EH (cell line): ENCODE measurements at places on chromosomes 13 and 19.

DNA sequence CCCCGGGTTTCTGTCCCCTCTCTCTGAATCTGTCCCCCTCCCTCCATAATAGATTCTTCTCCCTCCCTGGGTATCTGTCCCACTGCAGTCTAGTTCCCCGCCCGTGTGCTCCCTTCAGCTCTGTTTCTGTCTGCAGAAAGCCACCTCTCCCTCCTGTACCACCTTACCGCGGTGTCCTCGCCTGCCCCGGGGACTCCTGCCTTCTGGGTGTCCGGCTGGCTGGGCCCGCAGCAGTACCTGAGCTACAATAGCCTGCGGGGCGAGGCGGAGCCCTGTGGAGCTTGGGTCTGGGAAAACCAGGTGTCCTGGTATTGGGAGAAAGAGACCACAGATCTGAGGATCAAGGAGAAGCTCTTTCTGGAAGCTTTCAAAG is 1.3 kb downstream of the FCGRT start:
- no peak for DNase-seq

DNA sequence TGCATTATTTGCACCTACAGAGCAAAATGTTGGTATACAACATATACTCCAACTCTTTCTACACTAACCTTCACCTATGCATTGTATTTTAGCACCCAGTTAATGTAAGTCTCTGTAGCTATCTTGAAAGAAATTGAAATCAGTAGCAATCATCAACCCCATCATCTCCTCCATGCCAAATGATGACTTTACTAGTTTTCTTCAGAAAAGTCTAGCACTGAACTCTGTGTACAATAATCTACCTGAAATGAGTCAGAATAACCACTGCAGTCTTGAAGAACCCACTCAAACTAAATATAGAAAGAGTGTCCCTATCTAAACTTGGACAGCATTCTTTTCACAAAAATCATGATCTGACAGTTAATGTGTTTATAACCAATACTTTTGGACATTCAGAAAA is 9.8 kb downstream of the IRS2 start:
- DNase-seq, result no peak

- DNase-seq, result no peak
Observed at GRCh38 chr13:95304453-95304852, 3.2 kb upstream of the ABCC4 start.

DNA sequence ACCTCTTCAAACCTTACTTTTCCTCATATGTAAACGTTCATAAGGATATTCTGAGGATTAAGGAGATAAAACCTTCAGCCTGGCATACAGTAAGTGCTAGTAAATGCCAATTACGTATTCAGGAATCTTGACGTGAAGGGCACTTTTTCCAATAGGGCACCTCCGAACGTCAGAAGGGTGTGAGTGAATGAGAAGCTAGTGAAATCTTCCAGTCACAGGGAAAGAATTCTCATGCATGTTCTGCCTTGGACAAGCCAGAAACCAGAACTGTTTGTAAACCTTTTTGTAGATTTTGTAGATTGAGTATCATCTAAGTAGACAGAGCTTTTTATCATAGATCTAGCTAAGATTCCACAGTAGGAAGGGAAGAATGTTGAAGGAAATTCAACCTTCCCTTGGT is 16.5 kb downstream of the DGKH start:
- peak; percentile 24 for DNase-seq

- no peak for DNase-seq
Observed at GRCh38 chr13:69579351-69579750, 528.3 kb upstream of the ATXN8OS start.

DNA sequence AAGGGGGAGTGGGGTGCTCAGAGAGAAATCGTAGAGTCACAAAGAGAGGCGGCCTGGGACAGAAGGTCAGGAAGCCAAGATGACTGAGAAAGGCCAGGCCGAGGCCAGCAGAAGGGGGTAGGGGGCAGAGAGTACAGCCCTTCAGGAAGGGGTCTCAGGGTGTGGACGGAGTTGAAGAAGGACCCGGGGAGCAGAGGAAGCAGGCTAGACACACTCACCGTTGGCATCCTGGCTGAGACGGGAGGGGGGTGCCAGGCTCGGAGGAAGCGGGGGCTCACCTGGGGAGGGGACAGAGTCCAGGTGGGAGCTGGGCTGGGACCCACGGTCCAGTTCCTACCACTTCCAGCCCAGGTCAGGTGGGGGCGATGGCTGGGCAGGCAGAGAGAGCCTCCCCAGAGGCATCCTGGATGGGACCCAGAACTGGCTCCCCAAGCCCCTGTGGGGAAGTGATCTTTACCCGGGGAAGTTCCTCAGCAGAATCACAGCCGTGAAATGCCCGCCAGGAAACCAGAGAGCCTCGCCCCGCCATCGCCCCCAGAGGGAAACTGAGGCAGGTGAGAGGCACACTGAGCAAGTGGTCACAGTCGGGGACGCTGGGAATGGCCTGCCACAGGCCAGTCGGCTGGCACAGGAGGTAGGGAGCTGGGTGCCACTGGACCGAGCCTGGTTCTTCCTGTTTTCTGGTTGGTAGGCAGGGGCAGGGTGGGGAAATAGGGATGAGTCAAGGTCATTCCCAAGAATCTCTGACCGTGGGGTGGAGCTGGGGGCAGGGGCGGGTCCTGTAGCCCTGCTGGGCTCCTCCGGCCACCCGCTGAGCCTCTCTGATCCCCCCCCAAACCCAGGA is 1.4 kb downstream of the MATK start:
- peak; percentile 9 for DNase-seq

DNA sequence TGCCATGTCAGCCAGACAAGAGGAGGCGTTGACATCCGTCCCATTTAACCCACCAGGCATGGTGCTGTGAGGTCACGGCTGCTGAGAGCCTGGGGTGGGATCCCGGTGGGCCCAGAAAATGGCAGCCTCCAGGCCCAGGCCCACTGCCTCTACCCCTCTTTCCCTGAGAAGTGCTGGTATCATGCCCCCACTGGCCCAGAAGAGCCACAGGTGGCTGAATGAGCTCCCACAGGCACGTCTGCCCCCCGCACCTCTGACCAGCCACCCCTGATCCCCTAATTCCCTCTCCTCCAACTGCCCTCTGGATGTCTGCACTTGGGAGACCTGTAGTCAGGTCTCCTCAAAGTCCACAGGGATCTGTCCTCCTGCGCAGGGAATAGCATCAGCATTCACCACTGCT is 37.3 kb upstream of the KCTD15 start:
- no peak for DNase-seq

DNA sequence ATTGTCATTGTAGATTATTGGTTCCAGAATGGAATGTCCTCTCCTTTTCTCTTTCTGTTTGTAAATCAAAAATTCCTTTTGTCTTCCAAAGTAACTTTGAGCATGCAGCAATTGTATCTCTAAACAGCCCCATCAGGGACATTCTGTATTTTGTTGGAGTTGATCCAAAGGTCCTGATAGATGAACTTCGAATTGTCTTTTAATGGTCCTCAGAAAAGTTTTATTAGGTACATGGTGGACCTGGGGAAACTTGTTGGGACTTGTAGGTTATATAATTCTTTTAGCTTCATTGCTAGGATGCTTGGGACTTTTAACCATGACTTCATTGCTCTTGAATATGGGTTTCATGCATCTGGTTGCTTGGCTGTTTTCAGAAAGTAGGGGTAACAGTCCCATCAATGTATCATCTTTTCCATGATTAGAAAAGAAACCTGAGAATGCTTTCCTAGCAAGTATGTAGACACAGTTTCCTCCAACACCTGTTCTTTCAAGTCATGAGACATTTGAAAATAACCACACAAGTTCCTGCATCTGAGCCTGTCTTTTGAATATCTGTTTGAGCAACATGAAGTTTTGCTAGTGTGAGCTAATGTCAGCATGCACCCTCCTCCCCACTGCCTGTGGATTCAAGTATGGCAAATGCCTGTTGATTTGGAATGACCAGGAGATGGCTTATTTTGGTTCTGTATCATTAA is 413.1 kb downstream of the KCNRG start:
- DNase-seq, result no peak

- no peak for DNase-seq
Observed at GRCh38 chr13:71306821-71307220, 560.2 kb downstream of the DACH1 start.

DNA sequence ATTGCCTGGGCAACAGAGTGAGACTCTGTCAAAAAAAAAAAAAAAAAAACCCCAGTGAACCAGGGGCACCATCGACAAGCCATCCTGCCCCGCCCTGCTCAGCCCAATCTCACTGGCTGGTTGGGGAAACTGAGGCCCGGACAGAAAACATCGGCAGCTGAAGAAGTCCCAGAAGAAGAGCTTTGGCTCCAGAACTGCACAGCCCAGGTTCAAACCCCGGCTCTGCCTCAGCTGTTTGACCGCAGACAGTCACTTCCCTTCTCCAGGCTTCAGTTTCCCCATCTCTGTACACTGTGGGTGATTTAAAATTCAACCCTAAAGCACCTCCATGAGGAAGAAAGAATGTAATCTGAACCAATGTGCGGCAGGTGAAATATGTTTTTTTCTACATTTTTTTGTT is 9.4 kb upstream of the SEMA6B start:
- DNase-seq, result no peak

DNA sequence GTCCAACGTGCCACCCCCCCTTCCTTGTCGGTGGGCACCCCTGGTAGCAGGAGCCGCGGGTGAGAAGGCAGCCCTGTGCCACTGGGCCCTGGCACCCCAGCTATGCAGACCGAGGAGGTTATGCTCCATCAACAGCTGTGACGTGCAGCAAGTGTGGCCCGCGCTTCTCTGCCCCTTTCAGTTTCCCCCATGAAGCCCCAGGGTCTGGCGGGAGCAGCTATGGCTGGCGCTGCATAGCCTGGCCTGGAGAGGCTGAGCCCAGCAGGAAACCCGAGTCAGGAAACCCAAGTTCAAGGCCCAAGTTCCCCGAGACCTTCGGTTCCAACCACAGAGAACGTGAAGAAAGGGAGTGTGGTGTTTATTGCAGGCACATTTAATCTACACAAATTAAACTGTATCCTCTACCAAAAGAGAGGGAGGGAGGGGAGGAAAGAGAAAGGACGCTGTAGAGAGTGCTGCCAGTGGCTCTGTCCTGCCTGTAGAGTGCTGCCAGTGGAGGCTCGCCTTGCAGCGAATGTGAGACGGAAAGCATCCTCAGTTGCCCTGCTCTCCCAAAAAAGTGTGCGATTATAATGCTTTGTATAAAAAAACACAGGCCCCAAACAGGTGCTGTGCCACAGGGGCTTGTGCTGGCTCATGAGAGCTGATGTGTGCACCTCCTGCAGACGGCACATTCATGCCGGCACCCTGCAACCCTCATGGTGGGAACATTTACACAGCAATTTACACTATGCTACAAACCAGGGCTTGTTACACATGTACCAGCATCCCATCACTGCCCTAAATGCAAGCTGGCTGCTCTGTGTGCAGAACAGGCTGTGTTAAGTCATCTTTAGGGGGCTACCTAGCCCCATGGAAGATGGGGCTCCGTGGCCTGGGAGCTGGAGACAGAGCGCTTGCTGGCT is 16.3 kb downstream of the POP4 start:
- DNase-seq, result peak; percentile 8

- DNase-seq, result no peak
Observed at GRCh38 chr19:29815231-29815630, 3.4 kb downstream of the CCNE1 start.

DNA sequence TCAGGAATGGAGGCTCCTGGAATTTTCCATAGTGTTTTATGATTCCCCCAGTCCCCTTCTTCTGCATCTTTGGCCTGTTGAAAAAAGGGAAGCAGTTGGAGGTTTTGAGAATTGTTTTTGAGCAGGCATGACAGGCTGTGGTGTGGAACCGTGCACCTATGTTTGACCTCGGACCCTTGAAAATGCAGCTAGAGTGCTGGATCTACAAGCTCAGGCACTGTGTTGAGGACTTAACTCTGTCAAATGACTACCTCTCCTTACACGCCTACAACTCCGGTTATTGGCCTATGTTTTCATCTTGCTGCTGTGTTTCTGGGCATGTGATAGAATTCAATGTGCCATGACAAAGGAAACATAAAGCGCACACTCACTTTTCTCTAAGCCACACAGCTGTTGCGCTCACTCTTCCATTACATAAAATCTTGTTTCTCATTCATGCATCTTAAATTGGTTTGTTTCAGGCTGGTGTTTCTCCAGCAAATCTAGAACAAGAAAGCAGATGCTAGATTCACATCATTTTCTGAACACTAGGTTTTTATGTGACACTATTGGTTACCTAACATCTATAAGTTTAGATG is 616.6 kb downstream of the FGF9 start:
- DNase-seq, result no peak

GRCh38 chr19:2555422-2556220 is 79.7 kb downstream of the GADD45B start:
- no peak for DNase-seq

DNA sequence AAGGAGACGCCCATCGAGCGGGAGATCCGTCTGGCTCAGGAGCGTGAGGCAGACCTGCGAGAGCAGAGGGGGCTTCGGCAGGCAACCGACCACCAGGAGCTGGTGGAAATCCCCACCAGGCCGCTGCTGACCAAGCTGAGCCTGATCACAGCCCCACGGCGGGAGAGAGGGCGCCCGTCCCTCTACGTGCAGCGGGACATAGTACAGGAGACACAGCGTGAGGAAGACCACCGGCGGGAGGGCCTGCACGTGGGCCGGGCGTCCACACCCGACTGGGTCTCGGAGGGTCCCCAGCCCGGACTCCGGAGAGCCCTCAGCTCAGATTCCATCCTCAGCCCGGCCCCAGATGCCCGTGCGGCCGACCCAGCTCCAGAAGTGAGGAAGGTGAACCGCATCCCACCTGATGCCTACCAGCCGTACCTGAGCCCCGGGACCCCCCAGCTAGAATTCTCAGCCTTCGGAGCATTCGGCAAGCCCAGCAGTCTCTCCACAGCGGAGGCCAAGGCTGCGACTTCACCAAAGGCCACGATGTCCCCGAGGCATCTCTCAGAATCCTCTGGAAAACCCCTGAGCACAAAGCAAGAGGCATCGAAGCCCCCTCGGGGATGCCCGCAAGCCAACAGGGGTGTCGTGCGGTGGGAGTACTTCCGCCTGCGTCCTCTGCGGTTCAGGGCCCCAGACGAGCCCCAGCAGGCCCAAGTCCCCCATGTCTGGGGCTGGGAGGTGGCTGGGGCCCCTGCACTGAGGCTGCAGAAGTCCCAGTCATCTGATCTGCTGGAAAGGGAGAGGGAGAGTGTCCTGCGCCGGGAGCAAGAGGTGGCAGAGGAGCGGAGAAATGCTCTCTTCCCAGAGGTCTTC is 7.1 kb downstream of the MISP start:
- no peak for DNase-seq

DNA sequence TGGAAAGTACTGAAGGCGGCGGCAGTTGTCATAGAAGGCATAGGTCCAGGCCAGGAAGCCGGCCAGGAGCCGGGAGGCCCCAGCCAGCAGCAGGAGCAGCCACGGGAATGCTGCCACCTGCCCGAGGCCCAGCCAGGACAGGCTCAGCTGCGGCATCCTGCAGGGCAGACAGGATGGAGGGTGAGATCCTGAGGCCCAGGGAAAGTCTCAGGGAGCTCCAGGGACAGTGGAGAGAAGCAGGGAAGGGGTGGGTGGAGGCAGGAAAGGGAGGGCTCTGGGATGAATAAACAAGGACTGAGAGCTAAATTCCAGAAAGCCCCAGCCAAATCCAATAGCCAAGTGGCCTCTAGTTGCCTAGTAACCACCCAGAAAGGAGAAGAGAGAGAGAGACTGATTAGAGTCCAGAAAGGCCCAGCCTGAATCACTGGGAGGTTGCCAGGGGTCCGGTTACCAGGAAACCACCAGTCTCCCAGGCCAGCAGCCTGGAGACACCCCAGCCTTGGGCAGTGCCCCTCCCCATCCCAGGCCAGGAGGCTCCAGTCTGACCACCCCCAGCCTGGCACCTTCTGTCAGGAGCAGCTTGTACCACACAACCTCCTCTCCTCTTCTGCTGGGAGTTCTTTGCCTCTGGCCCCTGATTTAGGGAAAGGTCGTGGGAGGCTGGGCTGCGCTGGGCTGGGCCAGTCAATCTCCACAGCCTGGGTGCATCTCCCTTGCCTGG is 7.5 kb upstream of the OR10H5 start:
- DNase-seq, result no peak
